Adrenal gland (tissue), 19 donors: ENCODE measurements at places on chromosomes 2 and 18. TPM values are rescaled to one million over a fixed set of nuclear protein-coding genes. Genes with fewer than 3 reads are reported as not detected.

- H3K36me3 ChIP-seq = no peaks in the 10 kb centered on the region
- no peak overlapping the region for H3K4me3 ChIP-seq
- no peaks in the 10 kb centered on the region for H3K27me3 ChIP-seq
- DNase-seq = no peak
These were observed 20.3 kb downstream of the PLEK start for GRCh38 chr2:68385220-68385906.

The FZD7 gene
- 1.5 TPM for polyA plus RNA-seq

GRCh38 chr2:3214806-3215404 is 162.7 kb downstream of the EIPR1 start:
- no peak overlapping the region for H3K27ac ChIP-seq
- no peaks in the 10 kb centered on the region for H3K36me3 ChIP-seq
- DNase-seq = no peak
- no peaks in the 10 kb centered on the region for H3K4me1 ChIP-seq
- H3K4me3 ChIP-seq = no peak overlapping the region

The UGT1A5 gene
- polyA plus RNA-seq = not detected

DNA sequence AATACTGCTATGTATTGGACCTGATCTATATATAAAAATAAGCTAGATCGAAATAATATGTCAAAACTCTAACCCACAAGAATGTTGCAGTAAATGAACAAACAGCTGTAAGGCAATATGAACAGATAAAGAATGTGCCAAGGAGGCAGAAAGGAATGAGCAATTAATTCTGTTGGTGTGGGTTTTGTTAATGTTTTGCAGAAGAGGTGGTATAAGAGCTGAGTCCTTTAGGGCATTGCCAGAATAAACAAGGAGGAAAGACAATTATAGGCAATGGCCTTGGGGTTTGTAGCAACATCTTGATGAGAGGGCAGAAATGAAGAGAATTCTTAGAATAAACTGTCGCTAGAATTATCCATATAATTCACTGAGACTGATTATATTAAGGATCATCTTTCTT is 240.9 kb upstream of the GULP1 start:
- H3K4me3 ChIP-seq = no peak overlapping the region
- no peaks in the 10 kb centered on the region for H3K4me1 ChIP-seq
- no peak for DNase-seq
- no peaks in the 10 kb centered on the region for H3K27me3 ChIP-seq

- H3K27me3 ChIP-seq = no peaks in the 10 kb centered on the region
- H3K27ac ChIP-seq = no peak overlapping the region
- DNase-seq = no peak
- no peaks in the 10 kb centered on the region for H3K36me3 ChIP-seq
- no peaks in the 10 kb centered on the region for H3K4me1 ChIP-seq
- H3K4me3 ChIP-seq = no peak overlapping the region
These were observed 77.2 kb downstream of the NAT8 start for GRCh38 chr2:73564986-73565385.

- H3K27me3 ChIP-seq = peaks cover 10% of the 10 kb centered on the region
- H3K4me3 ChIP-seq = no peak overlapping the region
- no peak for DNase-seq
These were observed 9.1 kb downstream of the NEURL3 start for GRCh38 chr2:96495982-96496629.

- H3K36me3 ChIP-seq = no peaks in the 10 kb centered on the region
- DNase-seq = no peak
- H3K4me1 ChIP-seq = no peaks in the 10 kb centered on the region
- no peaks in the 10 kb centered on the region for H3K27me3 ChIP-seq
These were observed 78.2 kb downstream of the TCF4 start for GRCh38 chr18:55509631-55510324.

DNA sequence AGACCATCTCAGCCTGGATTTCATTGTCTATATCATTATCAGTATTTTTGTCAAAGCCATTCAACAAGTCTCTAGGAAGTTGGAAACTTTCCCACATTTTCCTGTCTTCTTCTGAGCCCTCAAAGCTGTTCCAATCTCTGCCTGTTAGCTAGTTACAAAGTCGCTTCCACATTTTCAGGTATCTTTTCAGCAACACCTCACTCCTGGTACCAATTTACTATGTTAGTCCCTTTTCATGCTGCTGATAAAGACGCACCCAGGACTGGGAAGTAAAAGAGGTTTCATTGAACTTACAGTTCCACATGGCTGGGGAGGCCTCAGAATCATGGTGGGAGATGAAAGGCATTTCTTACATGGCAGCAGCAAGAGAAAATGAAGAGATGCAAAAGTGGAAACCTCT is 9.3 kb upstream of the FIGLA start:
- H3K27me3 ChIP-seq = no peaks in the 10 kb centered on the region
- H3K4me1 ChIP-seq = no peaks in the 10 kb centered on the region
- H3K36me3 ChIP-seq = no peaks in the 10 kb centered on the region
- H3K27ac ChIP-seq = no peak overlapping the region
- no peak for DNase-seq
- no peak overlapping the region for H3K4me3 ChIP-seq
